Left colon (tissue), 2 donors: ENCODE measurements at places on chromosomes 1 and 21.

DNA sequence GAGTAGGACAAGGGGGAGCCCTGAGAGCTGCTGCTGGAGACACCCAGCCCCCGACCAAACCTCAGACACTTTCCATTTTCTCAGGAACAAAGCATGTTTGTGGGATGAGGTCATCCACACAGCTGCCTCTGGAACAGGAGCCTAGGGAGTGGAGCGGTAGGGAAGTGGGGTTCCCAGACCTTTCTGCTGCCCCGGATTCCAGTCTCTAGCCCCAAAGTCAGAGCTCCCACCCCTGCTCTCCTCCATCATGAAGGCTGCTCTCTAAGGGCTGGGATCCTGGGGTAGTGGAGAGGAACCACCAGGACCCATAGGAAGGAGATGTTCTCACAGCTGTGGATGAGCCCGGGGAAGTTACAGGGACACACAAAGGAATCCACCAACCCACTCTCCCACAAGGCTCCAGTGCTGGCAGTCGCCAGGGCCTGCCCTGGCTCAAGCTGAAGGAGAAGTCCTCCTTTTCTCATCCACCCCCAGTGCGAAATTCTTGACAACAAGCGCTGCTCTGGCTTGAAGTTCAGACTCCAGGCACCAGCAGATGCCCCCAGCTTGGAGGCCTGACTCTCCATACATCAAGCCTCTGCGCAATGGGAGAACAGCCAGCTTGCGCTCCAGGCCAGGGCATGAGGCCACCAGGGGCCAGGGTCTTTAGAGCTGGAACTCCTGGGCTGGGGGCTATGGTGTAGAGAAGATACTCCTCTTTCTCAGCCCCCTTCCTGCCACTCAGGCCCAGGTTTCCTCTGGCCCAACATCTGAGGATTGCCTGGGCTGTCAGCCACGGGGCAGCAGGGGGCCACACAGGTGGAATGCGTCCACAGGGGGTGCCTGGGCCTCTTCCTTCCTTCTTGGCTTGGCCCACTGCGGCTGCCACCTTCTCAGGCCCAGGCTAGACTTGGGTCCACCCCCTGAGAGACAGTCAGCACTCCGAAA is 4.5 kb downstream of the FHL3 start:
- no peak for DNase-seq

DNA sequence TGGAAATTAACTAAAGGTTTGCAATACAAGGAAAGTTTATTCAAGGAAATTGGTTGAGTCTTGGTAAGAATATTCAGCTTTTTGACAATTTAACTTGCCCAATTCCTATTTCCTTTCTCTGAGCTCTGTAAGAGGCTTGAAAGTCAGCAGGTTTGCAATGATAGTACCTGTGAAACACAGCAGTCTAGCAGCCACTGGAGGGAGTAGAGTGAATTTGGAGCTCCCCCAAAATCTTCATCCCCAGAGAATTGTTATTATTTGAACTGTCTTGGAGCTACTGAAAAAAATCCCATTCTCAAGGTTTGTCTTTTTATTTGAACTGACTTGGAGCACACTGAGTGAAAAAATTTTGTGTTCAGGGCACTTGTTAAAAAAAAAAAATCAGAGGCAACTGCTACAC is 654.2 kb upstream of the PKN2 start:
- no peak for DNase-seq

DNA sequence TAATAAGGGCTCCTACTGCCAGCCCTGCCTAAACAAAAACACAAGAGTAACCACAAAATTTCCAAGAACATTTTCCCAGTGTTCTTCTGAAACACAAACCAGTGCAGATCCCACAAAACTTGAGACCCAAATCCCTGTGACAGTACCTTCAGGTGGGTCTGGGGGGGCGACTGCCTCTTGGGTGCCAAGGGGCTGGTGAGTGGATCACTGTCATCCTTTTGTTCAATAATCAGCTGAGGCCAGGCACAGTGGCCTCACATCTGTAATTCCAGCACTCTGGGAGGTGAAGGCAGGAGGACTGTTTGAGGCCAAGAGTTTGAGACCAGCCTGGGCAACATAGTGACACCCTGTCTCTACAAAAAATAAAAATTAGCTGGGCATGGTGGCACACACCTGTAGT is 87.6 kb downstream of the GLIS1 start:
- no peak for DNase-seq

- DNase-seq = no peak
Observed at GRCh38 chr1:116983112-116983511, 18.4 kb upstream of the CD101 start.

GRCh38 chr1:161936786-161937185 is 86.9 kb downstream of the OLFML2B start:
- no peak for DNase-seq

DNA sequence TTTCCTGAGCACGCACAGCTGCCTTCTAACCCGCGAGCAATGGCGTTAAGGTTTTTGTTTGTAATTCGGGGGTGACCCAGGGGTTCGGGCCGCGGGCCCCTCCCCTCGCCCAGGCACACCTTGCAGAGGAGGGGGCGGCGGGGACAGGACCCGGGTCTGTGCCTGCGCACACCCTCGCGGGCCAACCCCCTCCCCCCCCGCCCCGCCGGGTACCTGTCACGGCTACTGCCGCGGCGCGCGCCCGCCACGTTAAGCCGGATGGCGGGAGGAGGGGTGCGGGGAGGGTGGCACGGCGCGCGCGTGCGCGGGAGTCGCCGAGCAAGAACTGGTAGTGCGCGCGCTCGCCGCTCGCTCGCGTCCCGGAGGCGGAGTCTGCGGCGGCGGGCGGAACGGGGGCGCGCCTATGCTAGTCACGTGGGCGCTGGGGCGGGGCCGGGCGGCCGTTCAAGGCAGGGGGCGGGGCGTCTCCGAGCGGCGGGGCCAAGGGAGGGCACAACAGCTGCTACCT is at the start of gene TPTE:
Gene TPTE, plus strand, starts transcription at position 493 of the 508 bp plus-strand sequence. CDS start 17,141 bp downstream, outside the sequence.
- no peak for DNase-seq

DNA sequence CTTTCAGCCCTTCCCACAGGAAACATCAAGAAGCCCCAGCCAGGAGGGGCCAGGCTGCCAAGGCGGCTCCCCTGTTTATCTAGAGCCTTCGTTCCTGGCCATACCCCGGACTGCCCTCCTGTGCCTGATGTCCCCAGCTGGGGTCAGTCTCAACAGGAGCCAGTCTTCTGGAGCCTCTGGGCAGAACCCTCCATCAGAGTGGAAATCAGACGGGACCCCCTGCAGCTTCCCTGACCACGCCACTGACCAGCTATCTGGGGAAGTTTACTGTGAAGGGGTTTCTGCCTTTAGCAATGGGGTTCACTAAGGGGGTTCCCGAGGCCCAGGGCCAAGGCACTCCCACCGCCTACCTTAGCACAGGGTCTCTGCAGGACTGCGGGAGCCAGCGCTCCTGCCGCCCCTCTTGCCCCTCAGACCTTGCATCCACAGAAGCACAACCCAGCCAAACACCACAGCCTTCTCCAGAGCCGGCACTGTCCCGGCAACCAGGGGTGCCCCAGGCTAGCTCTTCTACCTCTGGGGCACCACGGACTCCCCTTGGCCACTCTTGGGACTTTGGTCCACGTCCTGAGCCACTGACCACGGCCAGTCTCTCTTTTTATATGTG is 3.5 kb upstream of the MTFR1L start:
- DNase-seq = no peak

DNA sequence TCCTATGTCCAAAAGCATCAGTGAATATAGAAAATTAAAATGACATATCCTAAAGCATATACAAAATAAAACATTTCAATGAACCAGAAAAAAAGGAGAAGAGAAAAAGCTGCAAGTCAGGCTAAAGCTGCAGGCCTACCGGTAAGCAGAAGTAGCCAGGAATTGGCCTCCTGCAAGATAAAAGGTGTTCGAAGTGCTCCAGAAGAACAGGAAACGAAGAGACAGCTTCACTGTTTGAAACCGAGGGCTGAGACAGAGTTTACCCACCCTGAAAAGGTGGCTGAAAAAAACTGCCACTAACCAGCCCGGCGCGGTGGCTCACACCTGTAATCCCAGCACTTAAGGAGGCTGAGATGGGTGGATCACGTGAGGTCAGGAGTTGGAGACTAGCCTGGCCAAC is 37.4 kb downstream of the NSL1 start:
- DNase-seq = no peak
